Right cardiac atrium (tissue), 5 donors: ENCODE measurements at places on chromosomes 11 and 22. TPM values are rescaled to one million over a fixed set of nuclear protein-coding genes. Genes with fewer than 3 reads are reported as not detected.

Gene ENDOD1
- 19.5 TPM for total RNA-seq

Gene TRAF6
- 12.1 TPM for total RNA-seq

DNA sequence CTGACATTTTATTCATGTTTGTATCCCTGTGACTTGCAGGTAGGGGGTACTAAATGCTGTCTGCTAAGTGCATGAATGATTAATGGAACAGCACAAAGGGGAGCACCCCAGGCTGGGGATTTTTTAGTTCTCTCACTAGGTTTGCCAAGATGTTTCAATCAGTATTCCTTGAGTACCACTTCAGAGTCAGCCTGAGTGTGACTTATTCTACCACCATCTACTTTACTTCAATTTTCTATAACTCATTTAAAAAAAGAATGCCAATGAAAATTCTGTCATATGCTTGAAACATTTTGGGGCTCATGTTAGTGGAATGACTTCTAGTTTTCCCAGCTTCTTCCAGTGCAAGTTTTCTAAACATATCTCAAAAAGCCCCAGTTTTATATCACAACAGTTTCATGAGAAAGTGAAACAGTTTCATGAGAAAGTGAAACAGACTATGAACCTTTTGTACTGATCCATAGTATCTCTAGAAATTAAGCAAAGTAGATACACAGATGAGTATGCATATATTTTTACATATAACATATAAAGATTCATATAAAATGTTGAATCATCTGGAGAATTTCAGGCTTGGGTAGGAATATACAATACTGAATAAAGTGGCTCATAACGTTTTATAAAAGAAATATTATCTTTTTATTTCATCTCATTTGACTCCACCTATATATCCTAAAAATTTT lies 252.4 kb downstream of the GRM5 start:
- no peak for DNase-seq

DNA sequence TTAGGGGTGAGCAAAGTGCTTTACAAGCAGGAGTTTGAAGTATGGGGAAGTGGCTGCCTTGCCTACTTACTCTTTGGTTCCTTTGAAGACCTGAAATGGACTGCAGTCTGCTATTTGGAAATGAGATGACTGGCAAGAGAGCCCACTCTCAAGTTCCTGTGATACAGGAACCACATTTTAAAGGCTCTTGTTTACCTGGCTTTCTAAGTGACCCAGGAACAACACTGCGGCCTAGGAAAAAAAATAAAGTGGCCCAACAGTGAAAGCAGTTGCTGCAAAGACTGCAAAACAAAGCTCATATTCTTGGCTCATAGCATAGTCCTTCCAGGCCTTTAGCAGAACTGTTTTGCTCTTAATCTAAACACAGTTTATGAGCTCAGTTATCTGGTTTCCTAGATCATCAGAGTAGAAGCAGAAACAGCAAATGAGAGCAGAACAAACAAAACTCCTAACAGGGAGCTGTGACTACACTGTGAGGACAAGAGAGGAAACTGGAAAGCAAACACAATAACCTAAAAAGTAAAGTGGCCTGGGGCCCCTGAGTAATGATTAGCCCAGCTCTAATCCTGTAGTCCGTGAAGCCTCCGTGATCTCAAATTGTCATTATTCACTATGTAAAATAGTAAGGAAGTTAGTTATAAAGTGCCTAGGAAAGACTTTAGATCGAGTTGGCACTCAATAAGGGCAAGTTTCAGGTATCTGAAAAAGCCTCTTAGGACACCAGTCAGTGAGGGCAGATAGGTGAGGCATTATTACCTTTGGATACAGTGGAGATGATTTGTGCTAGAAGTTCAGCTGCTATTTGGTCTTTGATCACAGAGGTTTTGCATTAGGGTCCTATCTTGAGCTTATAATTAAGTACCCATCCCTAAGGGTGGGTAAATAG lies 11.5 kb downstream of the CCDC117 start:
- no peak for DNase-seq

DNA sequence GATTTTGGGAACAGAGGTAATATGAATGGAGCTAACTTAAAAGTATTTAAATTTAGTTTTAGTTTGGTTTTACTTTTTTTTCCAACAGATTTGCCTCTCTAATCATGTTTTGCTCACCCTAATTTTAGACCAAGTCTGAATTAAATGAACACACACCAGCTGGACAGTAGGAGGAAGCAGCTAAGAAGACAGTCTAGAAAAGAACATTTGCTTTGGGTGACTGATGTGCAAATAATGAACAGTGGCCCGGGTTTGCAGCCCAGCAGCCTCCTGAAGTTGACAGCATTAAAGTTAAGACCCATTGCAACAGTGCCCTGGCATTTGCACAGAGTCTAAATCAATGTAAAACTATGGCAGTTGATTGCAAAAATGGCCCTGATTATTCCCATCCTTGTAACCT lies 66.4 kb upstream of the SORL1 start:
- DNase-seq: no peak

DNA sequence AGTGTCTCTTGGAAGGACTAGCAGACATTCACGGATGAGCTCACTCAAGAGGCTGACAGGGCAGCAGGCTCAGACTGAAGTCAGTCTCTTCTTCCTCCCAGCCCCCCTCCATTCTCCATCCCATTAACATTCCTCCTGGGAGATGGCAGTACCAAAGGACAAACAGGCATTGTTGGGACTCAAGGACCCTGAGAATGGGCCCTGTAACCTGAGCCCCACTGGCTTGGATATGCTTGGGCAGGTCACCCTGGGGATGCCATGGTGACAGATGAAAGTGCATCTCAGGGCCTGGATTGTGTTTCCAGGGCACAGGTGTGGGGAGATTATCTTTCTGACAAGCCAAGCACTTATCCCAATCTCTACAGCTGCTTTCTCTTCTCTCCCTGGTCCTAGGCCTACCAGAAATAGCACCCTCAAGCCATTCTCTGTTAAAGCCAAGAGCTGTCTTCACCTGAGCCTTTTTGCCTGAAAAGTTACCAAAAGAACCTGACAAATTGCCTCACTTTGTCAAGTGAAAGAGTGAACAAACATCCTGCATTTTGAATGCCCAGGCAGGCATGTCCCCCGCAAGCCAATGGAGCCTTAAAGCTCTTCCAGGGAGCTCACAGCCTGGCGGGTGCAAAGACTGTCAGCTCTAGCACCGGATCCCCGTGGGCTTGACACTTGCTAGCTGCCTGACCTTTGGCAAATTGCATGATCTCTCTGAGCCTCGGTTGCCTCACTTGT lies 366.0 kb upstream of the NARS2 start:
- DNase-seq: no peak
